Stimulated activated CD8-positive, alpha-beta memory T cell treated with anti-CD3 and anti-CD28 coated beads, Interleukin-7, amount 100 ng/mL, for 4 hours (primary cell): ENCODE measurements at places on chromosomes 2 and 18.

GRCh38 chr2:112923237-112923966, 12.4 kb downstream of the IL37 start:
- no peak for DNase-seq

DNA sequence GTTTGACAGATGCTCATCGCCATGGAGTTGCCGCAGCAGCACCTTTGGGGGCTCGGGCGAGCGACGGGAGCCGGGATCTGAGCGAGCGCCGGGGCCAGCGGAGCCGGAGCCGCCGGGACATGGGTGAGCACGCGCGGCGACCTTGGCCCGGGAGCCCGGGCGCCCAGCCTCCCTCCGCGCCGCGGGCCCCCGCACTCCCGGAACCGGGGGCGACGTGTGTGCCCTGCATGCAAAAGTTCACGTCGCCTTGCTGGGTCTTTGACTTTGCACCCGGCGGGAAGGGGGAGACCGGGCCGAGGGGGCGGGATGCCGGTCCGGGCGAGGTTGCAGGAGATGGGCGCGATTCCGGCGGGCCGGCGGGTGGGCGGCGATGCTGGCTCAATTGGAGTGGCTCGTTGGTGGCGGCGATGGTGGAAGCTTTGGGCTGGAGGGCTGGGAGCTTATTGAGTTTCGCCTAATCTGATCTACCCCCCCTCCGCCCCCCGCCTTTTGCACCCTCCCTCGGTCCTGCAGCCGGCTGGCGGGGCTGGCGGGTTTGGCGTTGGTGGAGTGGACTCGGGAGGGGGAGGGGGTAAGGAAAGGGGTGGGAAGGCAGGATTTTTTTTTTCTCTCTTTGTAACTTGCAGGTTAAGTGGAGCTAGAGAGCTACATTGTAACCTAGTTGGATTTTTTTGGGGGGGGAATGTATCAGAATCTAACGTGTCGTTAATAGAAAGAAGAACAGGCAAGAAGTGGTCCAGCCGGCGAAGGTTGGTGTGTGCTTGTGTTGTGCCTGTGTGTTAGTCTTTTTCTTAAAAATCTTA, at the start of gene SETBP1:
Gene SETBP1 (plus strand): TSS at position 616 of the 803 bp plus-strand sequence. CDS start 20,459 bp downstream, outside the sequence.
- no peak for DNase-seq

DNA sequence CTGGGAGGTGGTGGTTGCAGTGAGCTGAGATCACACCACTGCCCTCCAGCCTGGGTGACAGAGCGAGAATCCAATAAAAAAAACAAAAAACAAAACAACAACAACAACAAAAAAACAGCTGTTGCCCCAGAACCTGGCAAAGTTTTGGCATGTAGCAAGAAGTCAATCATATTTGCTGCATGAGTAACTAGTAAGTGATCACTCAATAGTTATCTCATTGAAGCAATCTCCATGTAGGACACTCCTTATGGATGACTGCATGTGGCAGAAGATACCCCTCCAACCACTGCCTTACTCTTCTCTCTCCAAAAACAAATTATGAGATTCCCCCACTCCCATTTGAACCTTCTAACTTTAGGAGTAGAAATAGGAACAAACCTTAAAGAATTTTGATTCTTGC, 113.7 kb downstream of the TTC27 start:
- DNase-seq: no peak

DNA sequence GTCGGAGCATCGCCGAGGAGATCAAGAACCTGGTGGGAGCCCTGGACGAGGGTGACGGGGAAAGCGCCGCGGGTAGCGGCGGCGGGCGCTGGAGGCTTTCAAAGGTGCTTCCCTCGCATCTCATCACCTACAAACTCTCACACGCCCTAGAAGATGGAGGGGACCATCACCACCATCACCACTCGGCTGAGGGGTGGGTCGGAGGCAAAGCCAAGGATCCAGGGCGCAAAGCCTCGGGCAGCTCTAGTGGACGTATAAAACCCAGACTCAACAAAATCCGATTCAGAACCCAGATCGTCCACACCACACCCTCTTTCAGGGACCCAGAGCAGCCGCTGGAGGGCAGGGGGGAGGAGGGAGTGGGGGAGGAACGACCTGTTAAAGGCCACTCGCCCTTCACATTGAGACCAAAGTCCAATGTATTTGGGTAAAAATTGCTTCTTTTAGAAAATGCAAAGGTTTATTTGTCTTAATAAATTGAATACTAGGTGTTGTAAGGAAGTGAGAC, 1.5 kb downstream of the SOWAHC start:
- DNase-seq: no peak

DNA sequence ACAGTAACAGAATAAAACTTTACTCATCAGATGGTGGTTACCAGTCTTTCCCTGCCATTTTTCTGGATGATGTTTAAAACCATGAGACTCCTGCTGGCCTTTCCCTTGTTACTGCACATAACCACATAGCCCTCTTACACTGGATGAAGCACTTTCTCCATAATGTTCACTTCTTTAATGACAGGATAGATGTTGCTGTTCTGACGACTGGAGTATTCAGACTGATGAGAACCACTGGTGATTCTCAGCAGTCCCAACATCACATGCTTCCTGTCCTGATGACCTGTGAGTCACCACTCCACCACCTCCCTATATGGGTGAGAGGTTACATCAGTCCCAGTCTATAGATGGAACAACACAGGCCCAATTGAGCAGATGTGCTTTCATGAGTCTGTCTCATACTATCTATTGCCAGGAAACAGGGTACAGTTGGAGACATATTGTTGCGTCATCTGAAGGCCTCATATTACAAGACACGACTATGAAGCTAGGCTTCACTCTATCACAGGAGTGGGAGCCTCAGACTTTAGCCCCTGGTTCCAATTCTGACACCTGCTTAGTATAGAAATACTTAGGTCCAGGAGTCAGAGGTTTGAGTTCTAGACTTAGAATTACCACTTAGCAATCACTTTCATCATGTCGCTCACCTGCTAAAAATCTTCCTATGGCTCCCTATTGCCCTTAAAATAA, 145.7 kb upstream of the KLF7 start:
- DNase-seq: no peak
